Stimulated activated CD4-positive, alpha-beta T cell treated with anti-CD3 and anti-CD28 coated beads, Interleukin-2, amount 100 ng/mL, for 24 hours (primary cell): ENCODE measurements at places on chromosomes 2 and 18.

DNA sequence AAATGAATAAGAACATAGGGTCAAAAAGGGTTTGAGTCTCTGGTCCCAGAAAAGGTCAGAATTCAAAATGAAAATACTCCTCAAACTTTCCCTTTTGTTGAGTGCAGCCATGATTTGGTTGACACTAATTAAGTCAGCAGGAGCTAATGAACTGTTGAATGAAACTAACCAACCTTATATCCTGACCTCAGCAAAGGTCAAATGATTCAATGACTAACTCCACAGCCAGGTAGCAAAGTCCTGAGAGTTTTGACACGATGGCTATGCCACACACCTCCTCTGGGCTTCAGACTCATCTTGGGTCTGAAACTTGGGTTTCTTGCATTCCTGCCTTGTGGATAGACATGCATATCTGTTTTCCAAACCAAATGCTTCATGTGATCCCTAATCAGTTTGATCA, 172.3 kb downstream of the INO80D start:
- DNase-seq, result no peak

GRCh38 chr2:5123582-5124196, 568.5 kb upstream of the SOX11 start:
- no peak for DNase-seq

- DNase-seq, result no peak
Measured at GRCh38 chr18:25262920-25263319, 89.0 kb downstream of the ZNF521 start.

GRCh38 chr2:138030459-138030858, 66.2 kb downstream of the HNMT start:
- DNase-seq, result no peak

DNA sequence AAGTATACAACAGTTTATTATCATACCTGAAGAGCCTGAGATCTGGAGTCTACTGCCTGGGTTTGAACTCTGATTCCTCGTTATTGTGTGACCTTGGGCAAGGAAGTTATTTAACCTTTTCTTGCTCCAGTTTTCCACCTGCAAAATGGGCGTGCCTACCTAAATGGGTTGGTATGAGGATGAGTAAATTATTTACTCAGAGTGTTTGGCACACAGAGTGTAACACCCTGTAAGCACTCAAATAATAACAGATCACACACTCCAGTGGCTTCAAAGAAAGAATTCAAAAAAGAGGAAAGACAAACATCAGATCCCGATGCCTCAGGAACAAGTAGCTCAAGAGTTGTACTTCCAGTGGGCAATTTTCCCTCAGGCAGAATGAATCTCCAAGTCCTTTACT, 2.4 kb downstream of the SRD5A2 start:
- no peak for DNase-seq
